ENCODE measurements at places on chromosomes 5 and 9.

GRCh38 chr9:88987661-88988060 lies 3.6 kb upstream of the S1PR3 start:
- DNase-seq = no peak

DNA sequence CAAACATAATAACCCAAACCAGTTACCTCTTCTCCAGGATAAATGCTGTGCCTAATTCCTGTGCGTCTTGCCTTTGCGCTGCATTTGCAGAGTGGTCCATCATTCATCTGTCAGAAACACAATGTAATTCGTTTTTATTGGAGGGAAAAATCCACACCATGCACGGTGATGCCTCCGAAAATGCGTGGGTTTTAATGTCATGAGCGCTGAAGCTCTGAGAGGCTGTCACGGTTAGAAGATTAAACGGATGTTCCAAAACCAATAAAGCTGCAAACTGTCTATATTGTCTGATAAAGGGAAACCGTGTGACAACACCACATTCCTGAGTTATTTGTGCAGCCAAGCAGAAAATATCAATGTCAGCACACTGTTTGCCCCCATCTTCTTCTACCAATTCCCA lies 27.4 kb downstream of the DROSHA start:
- no peak for DNase-seq

DNA sequence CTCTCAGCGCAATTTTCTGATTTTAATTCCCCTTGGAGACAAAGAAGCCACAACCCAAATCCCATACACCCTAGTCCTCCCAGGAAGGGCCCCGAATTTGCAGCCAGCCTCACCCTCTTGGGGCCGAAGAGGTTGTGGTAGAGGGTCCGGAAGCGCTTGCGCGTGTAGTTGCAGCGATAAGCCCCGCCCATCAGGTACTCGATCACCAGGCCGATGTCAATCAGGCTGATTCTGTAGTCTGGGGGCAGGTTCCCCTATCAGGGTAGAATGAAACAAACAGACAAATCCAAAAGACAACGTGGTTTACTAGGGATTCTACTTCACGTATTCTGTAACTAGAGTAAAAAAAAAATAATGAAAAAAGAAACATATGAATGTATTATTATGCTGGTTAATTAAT lies 210.6 kb upstream of the KLF9 start:
- DNase-seq = no peak

GRCh38 chr9:130946766-130947617 lies 7.9 kb upstream of the FIBCD1 start:
- no peak for DNase-seq

DNA sequence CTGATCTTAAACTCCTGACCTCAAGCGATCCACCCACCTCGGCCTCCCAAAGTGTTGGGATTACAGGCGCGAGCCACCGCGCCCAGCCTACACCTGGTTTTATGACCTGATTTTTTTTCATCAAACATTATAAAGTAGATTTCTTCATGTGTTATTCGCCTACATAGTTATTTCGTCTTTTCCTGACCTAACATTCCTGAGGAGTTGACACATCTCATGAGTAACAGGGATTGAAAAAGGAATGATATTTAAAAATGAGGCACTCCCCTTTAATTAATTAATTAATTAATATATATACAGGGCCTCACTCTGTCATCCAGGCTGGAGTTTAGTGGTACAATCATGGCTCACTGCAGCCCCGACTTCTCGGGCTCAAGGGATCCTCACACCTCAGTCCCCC lies 20.2 kb upstream of the MTMR12 start:
- no peak for DNase-seq

GRCh38 chr5:17114233-17114632 lies 103.2 kb upstream of the BASP1 start:
- no peak for DNase-seq

DNA sequence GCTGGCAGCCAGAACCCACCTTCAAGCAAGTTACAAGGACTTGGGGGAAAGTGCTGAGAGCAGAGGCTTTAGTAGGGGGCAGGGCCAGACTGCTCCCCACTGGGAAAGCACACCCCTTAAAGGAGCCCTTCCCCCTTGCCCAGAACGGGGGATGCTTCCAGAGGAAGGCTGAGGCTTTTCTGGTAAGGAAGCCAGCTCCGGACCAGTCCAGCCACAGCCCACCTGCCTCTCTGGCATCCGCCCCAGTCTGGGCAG lies 4.2 kb upstream of the DPM2 start:
- DNase-seq = no peak

Data from fibroblast of upper back skin (primary cell).